ENCODE measurements at places on chromosomes 6 and 20.

GRCh38 chr6:142693441-142693840 lies 251.5 kb downstream of the HIVEP2 start:
- peak; percentile 76 for DNase-seq

GRCh38 chr20:38143646-38144554 lies 21.2 kb downstream of the TGM2 start:
- DNase-seq: peak; percentile 79

DNA sequence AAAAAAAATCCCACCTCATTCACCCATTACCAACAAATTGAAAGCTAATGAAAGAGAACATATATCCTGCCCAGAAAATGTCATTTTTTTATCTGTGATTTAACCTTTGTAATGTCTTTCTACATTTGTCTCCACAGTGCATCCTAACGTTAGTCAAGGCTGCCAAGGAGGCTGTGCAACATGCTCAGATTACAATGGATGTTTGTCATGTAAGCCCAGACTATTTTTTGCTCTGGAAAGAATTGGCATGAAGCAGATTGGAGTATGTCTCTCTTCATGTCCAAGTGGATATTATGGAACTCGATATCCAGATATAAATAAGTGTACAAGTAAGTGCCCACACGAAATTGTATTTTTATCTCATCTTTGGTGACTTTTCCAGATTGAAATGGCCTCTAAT lies 30.0 kb downstream of the RSPO3 start:
- DNase-seq: no peak

GRCh38 chr6:25042536-25042935 lies 106.8 kb upstream of the RIPOR2 start:
- DNase-seq: no peak

GRCh38 chr6:136587527-136587926 lies 37.3 kb upstream of the MAP7 start:
- no peak for DNase-seq

- no peak for DNase-seq
Measured at GRCh38 chr6:15330174-15330944, 84.5 kb downstream of the JARID2 start.

DNA sequence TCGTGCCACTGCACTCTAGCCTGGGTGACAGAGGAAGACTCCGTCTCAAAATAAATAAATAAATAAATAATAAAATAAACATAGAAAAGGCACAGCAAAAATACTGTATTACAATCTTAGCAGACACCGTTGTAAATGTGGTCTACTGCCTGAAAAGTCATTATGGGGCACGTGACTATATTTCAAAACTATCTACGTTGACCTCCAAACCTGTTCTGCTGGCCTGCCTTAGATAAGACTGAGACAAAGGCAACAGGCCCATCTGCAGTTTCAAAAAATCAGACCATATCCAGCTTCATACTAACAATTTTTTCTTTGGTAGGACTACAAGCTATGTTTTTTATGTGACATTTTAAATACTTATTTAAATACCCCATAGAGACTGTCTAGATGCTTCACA lies 59.1 kb downstream of the AGPAT4 start:
- no peak for DNase-seq

All from HS-5 (cell line).